ENCODE measurements at places on chromosomes 11 and 22.

GRCh38 chr11:26087120-26087935 is 244.6 kb upstream of the ANO3 start:
- no peak for DNase-seq

DNA sequence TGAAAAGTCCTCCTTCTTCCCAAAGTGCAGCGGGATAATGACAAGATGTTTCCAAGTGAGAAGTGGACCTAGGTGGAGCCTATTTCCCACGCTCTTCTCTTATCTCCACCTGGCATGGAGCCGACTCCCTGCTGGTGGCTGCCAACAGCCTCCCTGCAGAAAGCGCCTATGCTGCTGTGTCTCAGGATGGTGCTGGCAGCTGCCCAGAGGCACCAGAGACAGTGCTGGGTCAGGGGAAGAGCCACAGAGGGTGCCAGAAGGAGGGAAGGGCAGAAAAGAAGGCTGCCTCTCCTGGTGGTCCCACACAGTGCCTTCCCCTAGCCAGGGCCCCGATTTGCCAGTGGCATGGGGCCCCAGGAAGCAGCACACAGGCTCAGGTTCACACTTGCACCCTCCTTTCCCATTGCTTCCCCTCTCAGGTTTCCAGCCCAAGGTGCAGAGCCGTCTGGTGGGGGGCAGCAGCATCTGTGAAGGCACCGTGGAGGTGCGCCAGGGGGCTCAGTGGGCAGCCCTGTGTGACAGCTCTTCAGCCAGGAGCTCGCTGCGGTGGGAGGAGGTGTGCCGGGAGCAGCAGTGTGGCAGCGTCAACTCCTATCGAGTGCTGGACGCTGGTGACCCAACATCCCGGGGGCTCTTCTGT is 19.0 kb downstream of the CD5 start:
- no peak for DNase-seq

DNA sequence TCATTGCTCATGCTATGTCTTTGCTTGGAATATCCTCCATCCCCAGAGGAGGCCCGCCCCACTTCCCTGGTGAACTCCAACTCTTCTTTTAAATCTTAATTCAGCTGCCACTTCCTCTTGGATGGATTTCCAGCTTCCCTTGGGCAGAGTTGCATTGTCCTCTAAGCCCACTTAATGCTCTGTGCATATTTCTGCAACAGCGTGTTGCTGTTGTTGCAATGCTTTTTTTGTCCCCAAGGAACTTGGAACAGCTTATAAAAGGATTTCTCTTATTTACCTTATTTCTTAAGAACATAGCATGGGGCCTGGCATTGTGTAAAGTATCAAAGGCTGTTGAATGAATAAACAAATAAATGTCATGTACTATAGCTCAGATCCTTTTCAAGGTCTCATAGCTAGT is 507.4 kb downstream of the METTL15 start:
- DNase-seq = no peak

- no peak for DNase-seq
Observed at GRCh38 chr11:102564110-102564509, 33.6 kb upstream of the MMP7 start.

- no peak for DNase-seq
Observed at GRCh38 chr11:95706974-95707387, 82.6 kb downstream of the FAM76B start.

DNA sequence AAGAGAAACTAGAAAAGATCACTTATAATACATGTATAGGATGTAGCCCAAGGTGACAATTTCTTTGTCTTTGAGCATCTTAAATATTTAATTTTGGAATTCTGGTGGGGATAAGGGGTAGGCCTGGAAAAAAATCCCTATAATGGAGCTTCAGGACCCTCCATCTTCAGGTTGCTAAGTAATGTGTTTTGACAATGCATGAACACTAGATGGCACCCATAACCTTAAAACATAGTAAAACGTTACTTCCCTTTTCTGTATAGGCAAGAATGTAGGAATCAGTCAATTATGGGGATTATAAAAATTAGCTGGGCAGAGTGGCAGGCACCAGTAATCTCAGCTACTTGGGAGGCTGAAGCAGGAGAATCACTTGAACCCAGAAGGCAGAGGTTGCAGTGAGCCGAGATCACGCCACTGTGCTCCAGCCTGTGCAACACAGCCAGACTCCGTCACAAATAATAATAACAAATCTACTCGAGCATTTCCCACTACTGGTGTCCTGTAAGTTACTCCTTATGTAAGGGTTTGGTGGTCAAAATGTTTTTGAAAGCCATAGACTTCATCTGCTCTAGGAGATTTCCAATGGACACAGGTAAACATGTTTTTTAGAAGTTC is 541.9 kb upstream of the CCDC90B start:
- DNase-seq = no peak

Data from effector memory CD4-positive, alpha-beta T cell (primary cell).